ENCODE measurements at places on chromosomes 6 and 20.

DNA sequence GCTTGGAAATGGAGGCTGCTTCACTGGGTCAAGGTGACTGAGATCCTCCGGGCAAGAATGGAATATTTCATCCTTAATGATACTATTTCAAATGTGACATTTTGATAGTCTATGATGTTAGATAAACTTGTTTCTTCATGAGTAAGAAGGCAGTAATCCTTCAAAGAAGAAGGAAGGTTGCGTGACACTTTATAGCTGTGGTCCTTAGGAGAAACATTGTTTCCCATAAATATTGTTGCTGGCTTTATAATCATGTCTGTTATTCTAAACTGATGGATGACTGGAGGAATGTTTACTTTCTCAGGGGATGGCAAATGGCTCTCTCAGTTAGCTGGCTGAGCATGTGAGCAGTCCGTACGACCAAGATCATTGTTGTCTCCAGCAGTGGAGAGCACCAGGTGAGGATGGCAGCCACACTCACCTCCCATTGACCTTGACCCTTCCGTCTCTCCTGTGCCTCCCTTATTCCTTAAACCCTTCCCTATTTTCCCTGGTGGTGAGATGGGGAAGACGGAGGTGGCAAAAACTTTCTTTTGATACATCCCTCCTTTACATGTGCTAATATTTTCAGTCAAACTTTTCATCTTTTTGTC lies 171.2 kb upstream of the OLIG3 start:
- DNase-seq, result no peak

DNA sequence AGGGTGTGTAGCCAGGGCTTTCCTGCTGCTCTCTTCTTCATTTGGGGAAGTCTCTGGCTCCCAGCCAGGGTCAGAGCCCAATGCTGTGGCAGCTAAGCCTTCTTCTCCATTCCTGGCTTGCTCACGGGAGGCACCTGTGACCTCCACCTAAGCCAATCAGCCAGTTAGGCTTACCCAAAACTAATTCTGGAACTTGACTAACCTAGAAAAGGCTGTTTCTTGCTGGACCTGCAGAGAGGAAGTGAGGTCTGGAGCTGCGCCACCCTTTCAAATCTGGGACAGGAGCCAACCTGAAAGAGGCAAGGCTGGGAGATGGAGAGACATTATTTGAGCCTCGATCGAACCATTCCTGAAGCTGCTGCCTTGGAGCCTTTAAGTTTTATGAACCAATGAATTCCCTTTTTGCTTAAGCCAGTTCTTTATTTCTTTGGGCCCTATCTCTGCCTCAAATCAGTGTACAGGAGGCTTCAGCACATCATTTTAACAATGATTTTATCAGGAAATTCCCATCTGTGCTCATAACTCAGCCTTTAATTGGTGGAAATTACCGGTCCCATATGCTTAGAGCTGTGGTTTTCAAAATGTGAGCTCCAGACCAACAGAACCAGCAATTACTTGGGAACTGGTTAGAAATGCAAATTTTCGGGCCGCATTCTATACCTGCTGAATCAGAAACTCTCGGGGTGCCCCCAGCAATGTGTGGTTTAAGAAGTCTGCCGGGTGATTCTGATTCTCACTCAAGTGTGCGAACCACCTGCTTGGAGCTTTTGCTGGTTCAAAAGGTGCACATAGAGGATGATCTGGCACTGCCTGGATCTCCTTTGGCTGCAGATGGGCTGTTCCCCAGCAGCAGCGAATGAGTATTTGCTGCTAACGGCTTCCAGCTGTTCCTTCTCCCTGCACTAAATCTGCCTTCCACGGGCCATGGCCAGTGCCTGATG lies 97.4 kb upstream of the RNF24 start:
- no peak for DNase-seq

GRCh38 chr6:85360794-85361642 lies 88.9 kb upstream of the NT5E start:
- no peak for DNase-seq

- DNase-seq, result no peak
Observed at GRCh38 chr20:63539092-63539430, 1.9 kb upstream of the PTK6 start.
